ENCODE measurements at places on chromosomes 12 and 14.

- DNase-seq, result no peak
These were observed 159.5 kb downstream of the BRMS1L start for GRCh38 chr14:35985474-35986218.

DNA sequence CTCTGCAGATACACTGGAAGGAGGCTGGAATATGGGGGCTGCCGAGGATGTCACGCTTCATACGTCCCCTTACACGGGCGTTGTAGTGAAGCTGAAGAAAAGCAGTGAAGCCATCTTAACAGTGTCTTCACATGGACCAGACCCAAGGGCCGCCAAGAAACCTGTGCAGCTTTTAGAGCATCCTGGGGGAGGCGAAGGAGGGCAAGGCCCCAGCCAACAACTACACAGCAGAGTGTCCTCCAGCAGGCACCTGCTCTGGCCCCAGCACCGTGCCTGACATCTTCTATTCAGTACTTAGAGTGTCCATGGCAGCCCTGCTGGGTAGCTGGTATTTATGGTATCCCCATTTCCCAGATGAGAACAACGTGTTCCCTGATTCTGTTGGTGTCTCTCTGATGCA, 48.9 kb upstream of the RIN3 start:
- DNase-seq, result no peak

- no peak for DNase-seq
These were observed 44.6 kb downstream of the BMP4 start for GRCh38 chr14:53912021-53912420.

DNA sequence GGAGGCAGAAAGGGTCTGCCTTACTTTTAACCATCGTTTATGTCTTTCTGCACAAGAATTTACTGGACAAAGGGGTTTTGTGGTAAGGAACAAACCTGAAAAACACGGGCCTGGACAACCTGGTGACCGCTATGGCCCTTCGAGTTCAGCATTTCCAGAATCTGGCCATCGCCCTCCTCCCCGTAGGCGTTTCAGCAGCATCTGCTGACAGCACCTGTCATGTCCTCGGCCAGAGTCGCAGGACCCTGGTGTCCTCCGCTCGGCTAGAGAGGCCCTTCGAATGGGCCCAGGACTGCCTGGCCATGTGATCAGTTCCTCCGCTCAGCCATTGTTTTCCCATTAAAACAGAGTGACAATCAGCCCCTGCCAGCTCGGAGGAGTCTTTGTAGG, 142.8 kb upstream of the FKBP4 start:
- DNase-seq, result no peak

- DNase-seq, result no peak
These were observed 269.4 kb downstream of the RGS6 start for GRCh38 chr14:72201645-72202044.

DNA sequence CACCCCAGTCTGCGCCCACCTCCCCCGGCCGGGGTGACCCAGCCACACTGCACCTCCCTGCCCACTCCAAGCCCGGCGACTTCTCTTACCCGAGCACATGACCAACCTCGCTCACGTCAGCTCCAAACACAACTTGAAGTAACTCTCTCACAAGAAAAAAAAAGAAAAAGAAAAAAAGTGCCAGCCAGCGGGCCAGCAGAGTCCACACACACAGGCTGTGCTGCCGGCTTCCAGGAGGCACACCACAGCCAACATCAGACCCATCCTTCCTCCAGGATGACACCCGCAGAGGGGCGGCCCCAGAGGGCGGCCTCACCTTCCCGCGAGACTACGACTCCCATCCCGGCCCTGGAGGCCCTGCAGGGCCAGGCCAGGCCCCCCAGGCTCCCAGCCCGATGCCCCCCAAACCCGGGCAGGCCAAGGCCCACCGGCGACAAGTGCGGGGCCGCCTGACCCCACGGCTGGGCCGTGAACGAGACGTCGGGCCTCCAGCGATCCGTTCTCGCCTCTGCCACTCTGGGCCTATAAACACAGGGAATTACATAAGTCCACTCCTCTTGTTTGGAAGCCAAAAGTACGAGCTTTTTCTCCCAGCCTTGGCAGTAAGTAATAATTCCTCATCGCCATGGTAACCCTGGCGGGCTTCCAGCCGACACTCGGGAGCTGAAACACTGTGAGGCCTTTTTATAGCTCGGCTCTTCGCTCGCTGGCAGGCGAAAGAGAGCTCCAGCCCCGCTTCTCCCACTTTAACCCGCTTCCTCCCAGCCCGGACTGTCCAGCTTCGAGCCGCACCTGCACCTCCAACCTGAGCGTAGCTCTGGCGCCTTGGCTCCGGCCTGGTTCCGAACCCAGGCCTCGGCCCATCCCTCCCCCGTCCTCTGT, 49.1 kb downstream of the NCOR2 start:
- peak; percentile 99 for DNase-seq

- no peak for DNase-seq
These were observed 11.3 kb downstream of the SELPLG start for GRCh38 chr12:108622421-108622820.

GRCh38 chr12:8950221-8950527, 729 bp upstream of the M6PR start:
- DNase-seq, result no peak

- DNase-seq, result peak; percentile 40
These were observed 25.4 kb upstream of the PLEKHG6 start for GRCh38 chr12:6285063-6285477.

DNA sequence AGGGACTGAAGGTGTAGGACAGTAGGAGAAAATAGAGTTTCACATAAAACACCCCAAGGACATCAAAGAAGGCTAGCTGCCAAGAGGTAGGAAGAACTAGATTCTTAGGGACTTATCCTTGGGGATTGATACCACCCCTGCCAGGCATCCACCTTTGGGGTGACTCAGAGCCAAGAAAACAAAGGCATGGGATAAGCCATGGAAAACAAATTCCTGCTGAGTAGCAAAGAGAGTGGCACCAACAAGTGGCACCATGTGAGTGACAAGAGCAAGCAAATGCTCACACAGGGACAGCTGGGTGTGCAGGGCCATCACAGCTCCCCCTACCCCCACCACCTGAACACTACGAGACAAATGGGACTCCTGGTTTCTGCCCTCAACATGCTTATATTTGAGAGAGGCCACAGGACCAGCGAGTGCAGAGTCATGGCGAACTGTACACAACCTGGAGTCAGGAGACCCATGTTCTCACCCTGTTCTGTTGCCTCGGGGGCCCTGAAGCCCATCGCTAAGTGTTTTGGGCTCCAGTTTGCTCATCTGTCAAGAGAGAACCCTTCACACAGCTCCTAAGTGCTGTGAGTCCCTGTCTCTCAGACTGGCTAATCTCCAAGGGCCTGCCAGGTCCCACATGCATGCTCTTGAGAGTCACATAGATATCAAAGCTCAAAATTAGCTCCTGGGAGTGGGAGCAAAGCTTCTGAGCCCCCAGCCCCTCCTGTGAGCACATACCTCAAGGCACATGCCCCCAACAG, 91.9 kb downstream of the DPF3 start:
- no peak for DNase-seq

- no peak for DNase-seq
These were observed 1535.9 kb upstream of the FLRT2 start for GRCh38 chr14:83994020-83994419.

- no peak for DNase-seq
These were observed 1.8 kb downstream of the PHC1 start for GRCh38 chr12:8916154-8916553.

DNA sequence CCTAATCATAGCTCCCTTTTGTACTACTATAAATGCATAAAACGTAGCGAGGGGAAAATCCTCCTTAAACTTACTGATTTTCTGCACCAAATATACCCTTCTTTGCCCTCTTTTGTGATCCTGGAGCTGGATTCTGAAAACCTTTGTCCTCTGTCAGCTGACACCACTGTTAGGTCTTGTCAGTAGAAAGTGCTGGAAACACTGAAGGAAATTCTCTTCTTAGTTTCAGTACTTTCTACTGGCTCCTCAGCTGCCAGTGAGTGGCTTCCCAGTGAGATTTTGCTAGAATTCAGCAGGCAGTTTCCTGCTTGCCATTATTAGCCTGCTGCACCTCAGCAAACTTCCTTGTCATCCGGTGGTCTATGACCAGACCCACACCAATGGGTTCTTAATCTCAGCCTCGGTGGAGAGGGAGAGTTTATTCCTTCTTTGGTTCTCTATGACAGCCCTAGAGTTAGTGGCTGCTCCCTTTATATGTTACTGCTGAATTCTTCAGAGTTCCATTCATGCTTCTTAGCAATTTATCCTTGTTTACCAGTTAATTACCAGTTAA, 476.2 kb downstream of the FSCB start:
- no peak for DNase-seq

DNA sequence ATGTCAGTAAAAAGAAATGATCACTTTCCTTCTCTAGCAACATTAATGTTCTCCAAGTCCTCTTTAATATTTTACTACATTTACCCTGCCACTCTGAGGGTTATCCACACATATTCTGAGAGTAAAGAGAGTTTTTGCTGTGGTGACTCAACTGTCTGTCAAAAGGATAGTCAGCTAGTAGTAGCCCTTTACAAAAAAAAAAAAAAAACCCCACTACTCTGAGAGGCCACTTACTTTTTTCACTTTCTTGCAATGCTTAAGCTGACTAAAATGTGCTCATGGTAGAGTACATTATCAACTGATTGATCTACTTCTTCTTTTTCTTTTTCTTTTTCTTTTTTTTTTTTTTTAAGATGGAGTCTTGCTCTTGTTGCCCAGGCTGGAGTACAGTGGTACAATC, 27.6 kb upstream of the PPM1A start:
- no peak for DNase-seq

DNA sequence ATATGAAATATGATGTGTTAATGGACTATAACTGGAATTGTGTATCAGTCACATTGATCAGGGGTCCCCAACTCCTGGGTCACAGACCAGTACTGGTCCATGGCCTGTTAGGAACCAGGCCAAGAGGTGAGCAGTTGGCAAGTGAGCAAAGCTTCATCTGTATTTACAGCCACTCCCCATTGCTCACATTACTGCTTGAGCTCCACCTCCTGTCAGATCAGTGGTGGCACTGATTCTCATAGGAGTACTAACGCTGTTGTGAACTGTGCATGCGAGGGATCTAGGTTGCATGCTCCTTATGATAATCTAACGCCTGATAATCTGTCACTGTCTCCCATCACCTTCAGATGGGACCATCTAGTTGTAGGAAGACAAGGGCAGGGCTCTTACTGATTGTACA, 72.3 kb downstream of the CDK17 start:
- no peak for DNase-seq

- DNase-seq, result no peak
These were observed 21.5 kb downstream of the RASSF9 start for GRCh38 chr12:85814741-85815140.

DNA sequence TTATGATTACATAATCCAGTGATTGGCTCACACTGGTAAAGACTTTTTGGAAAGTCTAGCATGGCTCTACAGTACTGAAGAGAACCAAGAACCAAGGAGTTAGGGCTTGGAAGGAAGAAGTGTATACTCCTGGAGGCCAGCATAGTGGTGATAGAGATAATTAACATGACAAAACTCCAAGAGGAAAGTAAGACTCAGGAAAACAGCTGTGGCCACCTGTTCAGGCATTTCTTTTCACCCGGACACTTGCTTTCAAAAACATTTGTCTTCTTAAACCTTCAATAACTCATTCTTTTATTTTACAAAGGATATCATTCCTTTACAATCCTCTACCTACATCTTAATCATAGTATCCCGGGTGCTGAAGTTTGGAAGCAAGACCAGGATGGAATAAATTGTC, 50.9 kb downstream of the KLHL28 start:
- DNase-seq, result no peak

DNA sequence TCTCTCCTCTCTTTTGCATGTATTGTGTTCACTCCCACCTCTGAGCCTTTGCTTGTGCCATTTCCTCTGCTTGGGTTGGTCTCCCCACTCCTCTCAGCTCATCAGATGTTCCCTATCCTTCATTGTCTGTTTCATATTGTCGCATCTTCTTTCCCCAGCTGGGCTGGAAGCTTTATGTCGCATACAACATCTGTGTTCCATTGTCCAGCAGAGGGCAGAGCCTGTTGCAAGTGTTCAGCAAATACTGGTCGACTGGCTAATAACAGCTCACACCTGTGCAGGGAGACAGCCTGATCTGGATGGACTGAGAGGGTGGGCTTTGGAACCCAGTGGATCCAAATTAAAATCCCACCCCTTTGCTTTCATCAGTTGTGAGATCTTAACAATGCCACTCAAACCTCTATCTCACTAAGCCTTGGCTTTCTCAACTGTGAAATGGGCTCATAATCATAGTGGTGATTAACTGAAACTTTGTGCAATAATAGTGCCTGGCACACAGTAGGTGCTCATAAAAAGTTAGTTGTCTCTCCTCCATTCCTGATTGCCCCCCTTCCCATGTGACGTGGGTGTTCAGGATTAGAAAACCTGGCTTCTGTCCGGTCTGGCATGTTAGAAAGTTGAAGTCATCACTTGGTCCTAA, 75.8 kb downstream of the RIN3 start:
- no peak for DNase-seq

DNA sequence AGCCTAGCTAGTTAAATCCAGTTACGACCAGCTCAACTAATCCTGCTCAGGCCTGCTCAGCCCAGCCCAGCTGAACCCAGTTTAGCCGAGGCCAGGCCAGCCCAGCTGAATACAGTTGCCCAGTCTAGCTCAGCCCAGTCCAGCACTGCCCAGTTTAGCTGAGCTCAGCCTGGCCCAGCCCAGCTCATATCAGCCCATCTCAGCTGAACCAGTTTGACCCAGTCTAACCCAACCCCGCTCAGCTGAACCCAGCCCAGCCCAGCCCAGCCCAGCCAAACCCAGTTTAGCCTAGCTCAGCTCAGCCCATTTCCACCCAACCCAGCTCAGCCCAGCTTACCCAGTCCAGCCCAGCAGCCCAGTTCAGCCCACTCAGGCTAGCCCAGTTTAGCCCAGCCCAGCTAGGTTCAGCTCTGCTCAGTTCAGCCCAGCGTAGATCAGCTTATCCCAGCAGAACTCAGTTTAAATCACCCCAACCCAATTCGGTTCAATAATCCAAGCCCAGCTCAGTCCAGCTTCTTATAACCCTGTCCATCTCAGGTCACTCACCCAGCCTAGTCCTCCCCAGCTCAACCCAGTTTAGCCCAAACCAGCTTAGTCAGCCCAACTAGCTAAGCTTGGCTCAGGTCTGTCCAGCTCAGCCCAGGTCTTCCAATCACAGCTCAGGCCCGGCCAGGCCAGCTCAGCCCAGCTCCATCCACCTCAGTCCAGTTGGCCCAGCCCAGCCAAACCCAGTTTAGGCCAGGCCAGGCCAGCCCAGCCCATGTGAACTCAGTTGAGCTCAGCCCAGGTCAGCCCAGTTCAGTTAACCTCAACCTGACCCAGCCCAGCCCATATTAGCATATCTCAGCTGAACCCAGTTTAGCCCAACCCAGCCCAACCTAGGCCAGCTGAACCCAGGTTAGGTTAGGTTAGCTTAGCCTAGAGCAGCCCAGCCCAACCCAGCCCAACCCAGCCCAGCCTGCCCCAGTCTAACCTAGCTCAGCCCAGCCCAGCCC, 76.7 kb downstream of the TMEM121 start:
- DNase-seq, result no peak

DNA sequence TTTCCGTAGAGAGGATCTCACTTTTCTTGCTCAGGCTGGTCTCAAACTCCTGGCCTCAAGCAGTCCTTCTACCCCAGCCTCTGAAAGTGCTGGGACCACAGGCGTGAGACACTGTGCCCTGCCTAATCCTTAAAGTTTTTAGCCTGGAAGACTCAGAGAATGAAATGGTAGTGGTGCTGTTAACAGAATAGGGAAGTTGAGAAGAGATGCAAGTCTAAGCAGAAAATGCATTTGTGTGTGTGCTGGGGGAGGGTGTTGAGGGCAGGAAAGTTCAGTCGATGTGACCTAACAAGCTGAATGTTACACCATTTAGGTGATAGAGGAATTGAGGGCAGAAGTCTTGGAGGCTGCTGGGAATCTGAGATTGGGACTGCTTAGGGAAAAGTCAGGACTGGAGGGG, 6.9 kb upstream of the TUBA1A start:
- no peak for DNase-seq

Data from GM04504 (cell line).